ENCODE measurements at places on chromosomes 1 and 21.
A peak's percentile ranks its signal among the peaks of the same experiment; 100 is the strongest.

GRCh38 chr1:10694274-10694632 lies 102.2 kb downstream of the CASZ1 start:
- DNase-seq = no peak

DNA sequence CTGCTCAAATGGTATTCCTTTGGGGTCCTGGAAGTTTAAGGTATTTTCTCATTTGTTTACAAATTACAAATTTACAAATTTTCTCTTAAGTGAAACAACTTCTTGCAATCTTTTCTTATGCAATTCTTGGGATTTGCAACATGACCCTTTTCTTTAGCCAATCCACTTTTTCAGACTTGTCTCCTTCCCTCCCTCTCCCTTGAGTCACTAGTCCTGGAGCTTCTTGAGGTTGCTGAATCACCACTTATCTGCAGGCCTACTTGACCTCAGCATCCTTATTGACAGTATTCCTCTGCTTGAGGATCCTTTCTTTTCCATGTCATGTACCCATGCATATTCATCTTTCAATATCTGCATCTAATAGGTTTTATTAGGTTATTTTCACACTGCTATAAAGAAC lies 302.8 kb upstream of the ADAMTS5 start:
- DNase-seq = no peak

- DNase-seq = no peak
These were observed 4.8 kb upstream of the SRP9 start for GRCh38 chr1:225772848-225773247.

DNA sequence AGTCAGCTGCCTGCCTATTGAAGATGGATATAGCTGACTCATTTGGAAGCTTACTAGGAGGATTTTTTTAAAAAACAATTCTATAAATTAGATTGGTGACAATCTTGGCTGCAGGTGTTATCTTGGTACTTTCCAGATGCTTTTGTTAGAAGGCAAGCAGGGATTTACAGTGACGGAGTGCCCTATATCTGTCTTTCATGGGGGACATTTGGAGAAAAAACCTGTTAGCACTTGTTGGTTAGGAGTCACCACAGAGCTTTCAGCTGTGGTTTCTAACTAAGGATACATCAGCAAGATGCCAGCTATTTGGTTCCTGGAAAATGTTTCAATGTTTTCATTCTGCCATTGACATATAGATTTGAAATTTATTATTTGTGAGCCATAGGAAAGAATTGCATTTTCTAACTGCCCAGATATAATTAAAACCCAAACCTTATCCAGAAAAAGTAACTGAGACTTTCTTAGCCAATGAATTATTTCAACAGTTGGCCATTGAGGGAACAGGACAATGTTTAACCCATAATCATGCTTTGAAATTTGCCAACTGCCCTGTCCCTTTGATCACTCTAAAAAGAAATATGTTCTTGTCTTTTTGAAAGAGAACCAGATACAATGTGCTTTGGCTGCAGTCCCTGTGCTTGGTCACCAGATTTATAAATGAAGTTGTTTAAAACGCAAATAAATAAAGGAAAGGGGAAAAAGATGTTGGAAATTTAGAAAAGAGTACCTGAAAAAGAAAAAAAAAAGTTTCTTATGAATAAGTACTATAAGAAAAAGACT lies 761.0 kb upstream of the CXADR start:
- DNase-seq = no peak

GRCh38 chr21:16815243-16815642 lies 697.6 kb upstream of the CXADR start:
- DNase-seq = no peak

DNA sequence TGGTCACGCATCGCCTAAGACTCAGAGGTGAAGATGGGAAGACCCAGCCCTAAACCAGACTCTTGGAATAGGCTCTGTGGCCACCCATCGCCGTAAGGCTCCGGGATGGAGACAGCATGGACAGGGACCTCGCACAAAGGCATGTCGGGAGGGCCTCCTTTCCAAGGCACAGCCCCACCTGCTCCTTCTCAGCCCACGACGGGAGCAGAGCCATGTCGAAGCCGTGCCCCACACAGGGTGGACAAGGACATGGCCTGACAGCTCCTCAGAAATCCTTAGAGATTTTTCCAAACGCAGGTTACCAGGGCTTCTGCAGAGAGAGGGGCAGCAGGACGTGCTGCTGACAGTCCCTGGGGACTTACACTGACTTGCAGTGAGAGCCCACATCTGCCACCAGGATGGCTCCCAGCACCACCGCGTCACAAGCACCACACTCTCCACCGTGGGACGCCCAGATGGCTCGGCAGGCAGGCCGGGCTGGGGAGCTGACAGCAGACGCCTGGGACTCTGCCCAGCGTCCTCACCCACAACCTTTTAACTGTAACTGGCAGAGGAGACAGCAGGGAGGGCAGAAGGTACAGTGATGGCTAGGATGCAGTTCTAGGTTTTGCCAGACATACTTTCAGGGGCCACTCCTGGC lies 12.0 kb downstream of the SSU72 start:
- DNase-seq = peak; percentile 74

GRCh38 chr1:18645747-18646090 lies 15.1 kb downstream of the PAX7 start:
- DNase-seq = no peak

- no peak for DNase-seq
These were observed 82.1 kb upstream of the PGD start for GRCh38 chr1:10316752-10317151.

DNA sequence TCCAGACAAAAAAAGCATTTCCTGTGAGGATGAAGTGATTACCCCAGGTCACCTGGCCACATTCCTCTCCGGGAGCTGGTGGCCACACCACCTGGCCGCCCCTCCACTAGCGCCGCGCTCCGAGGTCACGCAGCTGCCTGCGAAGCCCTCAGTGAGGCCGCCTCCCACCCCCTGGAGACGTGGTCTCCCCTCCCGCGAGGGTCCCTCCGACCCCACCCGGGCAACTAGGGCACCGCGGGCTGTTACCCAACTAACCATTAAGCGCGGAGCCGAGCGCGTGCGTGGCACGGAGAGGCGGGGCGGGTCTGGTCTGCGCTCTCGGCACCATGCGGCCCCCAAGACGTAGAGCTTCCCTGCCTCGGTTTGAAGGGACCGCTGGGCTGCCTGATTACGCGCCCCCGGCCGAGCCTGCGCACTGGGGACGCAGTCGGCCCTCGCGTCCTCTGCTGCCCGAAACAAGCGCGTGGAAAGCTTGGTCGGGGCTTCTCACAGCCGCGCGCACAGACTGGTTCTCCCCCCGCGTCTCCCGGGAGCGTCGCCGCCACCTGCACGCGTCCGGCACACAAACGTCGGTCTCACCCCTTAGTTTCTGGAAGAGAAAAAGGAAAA lies 106.5 kb downstream of the SLC16A1 start:
- DNase-seq = peak; percentile 52

DNA sequence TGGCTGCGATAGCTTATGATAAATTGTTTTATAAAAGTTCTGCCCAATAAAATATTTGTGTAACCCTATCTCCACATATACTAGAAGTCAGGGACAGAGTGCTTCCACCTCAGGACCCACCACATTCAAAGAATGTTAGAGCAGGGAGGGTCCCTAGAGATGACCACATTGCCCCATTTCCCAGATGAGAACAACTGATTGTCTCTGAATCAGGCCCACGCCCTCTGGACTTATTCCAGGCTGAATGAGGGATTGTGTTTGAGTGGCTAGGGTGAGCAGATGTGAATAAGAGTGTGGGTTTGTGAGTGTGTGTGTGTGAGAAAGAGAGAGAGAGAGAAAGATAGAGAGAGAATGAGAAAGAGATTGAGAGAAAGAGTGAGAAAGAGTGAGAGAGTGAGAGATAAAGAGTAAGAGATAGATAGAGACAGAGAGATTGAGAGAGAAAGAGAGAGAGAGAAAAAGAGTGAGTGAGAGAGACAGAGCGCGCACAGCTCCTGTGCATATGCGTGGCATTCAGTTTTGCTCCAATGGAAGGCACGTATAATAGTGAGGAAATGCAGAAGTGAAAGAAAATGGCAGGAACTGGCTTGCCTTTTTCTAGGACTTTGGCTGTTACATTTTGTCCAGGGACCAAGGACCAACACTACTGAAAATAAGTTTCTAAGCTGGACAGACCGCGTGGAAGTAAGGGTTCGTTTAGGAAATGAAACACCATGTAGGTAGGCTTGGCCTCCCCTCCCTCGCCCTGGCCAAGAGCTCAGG lies 94.1 kb downstream of the ABCA4 start:
- DNase-seq = no peak

DNA sequence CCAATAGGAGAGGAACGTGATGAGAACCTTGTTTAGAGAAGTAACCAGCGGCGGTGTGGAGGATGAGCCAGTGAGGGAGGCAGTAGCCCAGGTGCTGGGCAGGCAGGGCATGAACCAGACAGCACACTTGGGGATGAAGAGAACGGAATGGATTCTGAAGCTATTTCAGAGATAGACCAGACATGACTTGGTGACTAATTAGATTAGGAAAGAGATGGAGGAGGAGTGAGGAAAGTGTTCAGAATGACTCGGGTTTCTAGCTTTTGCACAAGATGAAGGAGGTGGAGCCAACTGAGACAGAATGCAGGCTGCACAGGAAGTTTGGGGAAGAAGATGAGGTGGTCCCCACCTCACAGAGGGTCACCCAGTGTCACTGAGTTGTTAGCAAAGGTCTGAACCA lies 5.1 kb downstream of the PEF1 start:
- peak; percentile 9 for DNase-seq

- peak; percentile 76 for DNase-seq
These were observed 1.1 kb upstream of the SYNC start for GRCh38 chr1:32703479-32704291.

DNA sequence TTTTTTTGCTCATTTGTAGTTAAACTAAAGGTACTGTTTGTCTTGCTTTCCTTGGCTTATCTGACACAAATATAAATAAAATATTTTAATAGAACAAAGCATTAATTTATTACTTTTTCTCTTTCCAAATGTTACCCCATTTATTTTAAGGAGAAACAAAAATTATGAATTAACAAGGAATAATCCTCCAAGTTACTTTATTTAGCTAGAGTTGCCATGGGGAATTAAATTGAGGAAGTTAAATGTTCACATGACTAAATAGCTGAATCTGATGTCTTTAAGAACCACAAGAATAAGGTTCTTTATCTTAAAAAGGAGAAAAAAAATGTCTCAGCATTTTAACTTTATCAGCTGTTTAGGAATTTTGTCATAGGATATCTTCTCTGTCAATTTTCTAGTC lies 12.3 kb downstream of the ATG4C start:
- no peak for DNase-seq

DNA sequence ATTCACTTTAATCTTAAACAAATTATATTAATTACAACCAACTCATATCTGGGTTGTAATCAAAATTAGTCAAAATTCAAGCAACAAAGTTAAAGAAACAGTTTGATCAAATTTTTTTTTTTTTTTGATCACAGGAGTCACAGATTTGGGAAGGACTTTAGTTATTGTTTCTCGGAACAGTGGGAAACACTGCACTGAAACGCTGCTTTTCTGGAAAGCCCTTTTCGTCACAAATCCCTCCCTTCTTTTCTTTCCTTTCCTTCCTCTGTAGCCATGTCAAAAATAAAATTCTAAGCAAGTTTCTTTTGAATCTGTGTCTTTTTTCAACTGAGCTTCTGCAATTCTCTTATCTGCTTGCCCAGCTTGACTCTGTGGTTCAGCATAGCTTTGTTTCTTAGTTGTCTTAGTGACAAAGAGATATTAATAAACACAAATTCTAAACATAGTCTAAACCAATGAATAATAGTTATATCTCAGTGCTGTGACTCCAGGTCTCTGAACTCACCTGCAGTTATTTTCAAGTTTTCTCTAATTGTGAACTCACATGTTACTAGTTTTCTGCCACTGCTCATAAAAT lies 53.8 kb downstream of the PTGS2 start:
- no peak for DNase-seq

DNA sequence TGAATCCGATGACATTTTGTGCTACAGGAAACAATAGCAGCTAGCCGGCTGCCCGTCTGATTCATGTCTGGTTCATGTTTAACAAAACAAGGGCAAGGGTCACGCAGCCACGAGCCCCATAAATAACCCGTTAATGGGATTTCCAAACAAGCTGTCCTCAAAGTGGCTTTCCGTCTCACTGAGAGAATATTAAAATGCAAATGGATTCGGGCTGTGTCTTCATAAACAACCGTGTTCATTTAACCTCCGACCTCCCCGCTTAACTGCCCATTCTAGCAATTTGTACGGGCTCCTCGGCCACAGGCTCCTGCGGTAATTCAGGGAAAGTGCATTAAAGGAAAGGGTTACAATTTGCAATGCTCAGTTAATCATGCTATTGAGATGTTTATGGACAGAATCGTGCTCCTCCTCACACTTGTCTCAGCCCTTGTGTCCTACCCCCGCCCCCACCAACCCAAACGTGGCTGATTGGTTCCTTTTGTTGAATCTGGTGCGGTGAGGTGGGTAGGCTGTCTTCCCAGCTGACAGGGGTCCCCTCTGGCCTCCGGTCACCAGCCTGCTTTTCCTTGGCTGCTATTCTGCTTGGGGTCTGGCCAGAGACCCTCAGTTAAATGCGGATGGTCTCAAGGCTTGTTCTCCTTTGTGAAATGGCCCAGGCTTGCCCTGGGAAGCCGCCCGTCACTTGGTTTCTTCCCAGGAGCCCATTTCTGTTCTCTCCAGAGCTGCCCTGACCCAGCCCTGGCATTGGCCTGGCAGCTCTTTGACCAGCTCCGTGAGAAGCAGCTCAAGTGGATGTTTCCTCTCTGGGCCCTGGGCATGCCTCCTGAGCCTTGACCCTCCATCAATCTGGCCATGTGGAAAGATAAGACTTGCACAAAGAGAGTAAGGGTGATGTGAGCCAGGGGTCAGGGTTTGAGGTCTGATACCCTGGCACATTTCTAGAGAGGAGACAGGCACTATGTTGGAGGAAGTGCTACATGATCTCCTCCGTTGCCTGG lies 200.7 kb upstream of the POU3F1 start:
- no peak for DNase-seq

DNA sequence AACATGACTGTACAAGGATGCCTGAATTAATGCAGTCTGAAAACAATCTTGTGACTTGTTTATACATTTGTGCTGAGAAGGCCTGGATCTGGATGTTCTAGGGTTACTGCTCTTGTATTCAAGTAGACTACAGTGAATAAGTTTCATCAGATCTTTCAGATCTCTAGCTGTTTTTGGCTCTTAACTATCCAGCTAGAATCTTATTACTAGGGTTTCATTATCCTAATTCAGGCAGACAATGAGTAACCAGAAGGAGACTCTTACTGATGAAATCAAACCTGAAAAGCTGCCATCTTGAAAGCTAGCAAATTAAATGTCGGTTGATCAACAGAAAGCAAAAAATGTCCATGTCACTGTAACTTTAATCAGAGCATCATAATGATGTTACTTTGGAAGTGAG lies 112.5 kb upstream of the KCNK2 start:
- no peak for DNase-seq
